ENCODE measurements at places on chromosomes 16 and 17.

DNA sequence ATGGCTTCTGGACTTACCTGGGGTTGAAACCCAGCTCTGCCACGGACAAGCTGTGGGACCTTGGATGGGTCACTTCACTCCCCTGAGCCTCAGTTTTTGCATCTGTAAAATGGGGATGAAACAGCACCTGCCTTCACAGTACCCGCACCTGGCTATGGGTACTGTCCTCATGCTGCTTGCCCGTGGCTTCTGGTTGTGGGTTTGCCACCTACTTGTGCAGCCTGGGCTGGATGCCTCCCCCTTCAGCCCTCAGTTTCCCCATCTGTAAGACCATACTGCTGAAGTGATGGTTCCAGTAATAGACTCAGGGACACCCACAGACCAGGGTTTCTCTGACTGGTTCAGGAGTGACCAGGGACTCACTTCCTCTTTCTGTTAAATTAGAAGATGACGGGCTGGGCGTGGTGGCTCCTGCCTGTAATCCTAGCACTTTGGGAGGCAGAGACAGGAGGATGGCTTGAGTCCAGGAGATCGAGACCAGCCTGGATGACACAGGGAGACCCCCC, 9.4 kb downstream of the GLIS2 start:
- DNase-seq: no peak

DNA sequence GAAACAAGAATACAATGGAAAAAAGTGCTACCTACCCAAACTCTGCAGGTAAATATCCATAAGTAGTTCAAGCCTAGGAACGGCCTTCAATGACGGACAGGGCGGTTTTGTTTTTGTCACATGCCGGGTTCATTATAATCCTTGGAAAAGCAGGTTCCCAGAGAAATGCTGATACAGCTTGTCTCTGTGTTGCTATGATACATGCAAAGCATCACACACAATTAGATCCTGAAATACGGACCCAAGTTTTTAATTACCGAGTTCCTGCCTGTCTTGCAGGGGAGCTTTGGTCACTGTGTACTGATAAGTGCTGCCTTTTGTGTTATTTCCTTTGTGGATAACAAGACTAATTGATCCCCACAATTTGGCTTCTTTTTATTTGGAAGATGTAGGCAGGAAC, 217.4 kb downstream of the HAPSTR1 start:
- no peak for DNase-seq

DNA sequence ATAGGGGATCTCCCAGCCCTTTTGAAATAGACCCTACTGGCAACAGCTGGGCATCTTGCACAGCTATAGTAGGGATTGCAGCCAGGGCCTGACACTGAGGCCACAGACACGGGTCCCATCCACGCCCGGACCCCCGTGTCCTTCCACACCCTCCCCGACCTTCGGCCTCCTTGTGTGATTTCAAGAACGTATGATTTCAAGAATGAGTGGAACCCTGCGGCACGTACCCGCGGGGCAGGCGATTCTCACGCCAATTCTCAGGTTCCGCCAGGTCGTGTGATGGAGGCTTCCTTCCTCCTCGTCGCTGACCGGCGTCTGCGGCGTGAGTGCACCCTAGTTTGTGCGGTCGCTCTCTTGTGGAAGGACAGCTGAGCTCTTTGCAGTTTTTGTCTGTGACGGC, 56.3 kb upstream of the GNG13 start:
- no peak for DNase-seq

- DNase-seq: no peak
These were observed 31.6 kb downstream of the ADGRG5 start for GRCh38 chr16:57574086-57574485.

- no peak for DNase-seq
These were observed 91.3 kb downstream of the WWP2 start for GRCh38 chr16:69853481-69853880.
